SHP77 treated with DMSO at 0.1 percent for 48 hours (cell line): ENCODE measurements at places on chromosomes 5 and 9.

DNA sequence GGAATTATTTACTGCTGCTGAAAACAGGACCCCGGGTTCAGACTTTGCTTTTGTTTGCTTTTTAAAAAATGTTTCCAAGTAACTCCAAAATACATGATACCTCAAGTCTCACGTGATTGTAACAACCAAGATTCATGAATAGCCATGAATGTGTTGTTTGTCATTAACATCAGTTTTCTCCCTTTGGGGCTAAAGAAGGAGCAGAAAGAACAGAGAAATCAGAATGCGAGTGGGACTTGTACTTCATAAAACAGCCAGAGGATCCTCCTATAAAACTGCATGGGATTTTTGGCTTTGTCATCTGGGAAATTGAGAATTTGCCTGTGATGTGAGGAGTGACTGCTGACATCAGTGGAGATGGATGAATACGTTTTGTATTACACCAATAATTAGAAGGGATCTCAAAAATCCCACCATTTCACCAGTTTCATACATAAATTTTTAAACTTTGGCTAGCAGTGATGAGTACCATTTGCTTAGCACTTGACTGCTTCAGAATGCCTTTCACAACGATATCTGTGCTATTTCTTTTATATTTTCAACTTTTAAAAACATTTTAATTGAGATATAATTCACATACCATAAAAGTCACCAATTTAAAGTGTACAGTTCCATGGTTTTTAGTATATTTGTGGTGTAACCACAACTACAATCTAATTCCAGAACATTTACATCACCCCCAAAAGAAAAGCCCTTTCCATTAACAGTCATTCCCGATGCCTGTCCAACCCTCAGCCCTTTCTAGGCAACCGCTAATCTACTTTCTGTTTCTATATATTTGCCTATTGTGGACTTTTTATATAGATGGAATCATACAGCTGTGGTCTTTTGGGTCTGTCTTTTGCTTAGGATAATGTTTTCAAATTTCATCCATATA is 126.9 kb upstream of the ANKRD55 start:
- no peak for DNase-seq

DNA sequence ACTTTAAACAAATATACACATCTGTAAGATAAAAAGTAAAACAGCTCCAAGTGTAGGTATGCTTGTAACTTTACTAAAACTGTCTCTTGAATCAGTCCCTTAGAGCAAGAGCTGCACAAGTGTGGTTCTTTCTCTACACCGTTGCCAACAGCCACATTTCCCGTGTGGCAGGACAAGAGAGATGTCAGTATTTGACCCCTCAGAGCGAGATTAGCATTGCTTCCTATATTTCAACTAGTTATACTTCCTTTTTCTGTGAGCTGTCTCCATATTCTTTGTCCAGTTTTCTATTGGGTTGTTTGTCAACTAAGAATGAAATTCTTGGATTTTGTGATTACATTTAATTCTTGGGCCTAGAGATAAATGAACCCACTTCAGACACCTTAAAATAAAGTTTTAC is 8.0 kb downstream of the PLIN2 start:
- DNase-seq, result no peak

DNA sequence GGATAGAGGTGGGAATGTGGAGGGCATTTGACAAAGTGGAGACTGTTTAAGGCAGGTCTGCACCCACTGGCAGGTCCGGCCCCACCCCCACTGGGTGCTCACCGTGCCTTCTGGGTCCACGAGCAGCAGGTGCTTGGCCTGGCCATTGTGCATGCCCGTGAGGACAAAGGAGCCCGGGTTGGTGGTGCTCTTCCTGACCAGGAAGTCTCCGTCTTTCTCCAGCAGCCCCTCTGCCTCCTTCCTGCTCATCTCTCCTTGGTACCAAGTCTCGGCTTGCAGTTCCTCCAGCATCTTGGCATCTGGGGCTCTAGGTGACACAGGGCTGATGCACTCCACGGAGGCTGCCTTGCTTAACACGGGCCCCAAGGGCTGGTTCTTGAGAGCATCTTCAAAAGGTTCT is 46.6 kb downstream of the S1PR3 start:
- no peak for DNase-seq

- DNase-seq, result no peak
These were observed 32.9 kb downstream of the RALGPS1 start for GRCh38 chr9:126947529-126947928.

GRCh38 chr5:76269932-76270610 is 133.0 kb upstream of the IQGAP2 start:
- DNase-seq, result no peak

- no peak for DNase-seq
These were observed 50.8 kb downstream of the ERAP1 start for GRCh38 chr5:96756985-96757384.

DNA sequence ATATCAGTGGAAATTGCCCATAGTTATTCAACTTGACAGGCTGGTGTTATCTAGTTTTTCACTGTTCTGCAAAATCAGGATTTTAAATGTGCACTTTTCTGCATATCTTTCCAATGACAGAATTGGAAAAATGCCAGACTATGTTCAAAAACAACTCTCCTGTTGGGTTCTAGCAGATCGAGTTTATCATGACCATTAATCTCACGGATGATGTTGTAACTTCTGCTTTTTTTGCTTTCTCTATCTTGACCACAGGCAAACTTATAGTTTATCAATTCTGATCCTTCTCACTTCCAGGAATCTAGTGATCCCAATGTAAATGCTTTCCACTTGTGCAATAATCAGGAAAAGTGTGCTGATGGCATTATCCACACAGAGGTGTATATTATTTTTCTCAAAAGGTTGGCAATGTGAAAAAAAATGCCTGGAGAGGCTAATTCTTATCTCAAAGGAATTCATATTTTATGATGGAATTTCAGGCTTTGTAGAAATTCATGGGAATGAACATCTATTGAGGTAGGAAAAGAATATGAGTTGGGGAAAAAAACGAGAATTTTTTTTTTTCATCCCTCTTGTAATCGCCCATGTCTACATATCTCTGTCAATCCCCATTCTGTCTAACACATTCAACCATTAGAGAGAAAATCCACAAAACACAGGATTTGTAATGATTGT is 73.6 kb upstream of the DAB2 start:
- DNase-seq, result no peak

DNA sequence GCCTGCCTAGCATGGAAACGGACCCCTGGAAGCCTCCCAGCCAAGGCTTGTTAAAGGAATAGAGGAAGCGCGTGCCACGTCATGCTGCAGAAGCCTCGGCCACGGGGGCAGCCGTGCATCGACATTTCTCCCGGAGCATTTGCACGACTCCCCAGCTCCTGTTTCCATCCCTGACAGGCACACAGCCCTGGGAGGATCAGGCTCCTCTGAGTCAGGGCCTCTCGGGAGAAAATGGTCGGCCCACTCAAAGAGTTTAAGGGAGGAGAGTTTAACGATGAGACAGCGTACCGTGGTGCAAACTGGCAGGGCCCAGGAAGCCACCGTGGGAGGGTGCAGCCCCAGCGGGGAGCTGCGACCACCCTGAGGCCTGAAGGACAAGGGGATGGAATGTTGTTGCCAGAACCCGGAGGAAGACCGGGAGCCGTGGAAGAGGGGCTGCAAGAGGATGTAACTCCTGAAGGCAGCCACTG is 213.6 kb downstream of the PAX5 start:
- DNase-seq, result no peak

DNA sequence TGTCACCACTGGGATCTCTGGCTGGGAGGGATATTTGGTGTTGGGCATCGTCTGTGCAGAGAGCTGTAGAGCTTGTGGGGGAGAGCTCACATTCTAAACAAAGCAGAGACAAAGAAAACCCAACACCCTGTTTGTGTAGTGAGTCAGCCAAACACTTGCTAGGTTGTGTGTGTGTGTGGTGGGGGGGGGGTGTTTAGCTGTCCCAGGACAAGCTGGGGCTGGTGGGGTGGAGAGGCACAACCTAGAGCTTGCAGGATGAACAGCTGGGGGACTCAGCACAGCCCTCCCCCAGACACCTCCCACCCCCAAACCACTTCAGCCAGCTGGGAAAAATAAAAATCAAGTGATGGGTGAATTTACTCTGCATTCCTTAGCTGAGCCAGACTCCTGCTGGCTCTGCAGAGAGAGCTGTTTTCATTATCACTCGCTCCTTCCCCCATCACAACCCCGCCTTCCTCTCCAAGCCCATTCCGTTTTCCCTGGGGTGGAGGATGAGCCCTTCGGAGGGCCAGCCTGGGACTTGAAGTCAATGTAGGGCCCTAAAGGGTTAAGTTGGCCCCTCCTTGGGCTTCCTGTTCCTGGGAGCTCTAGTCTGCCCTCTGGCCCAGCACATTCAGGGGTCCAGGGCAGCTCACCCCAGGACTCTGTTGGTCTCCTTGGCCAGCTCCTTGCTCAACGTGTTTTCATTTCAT is 2.6 kb downstream of the OLFML2A start:
- DNase-seq, result no peak

- no peak for DNase-seq
These were observed 597.1 kb downstream of the ACTL7B start for GRCh38 chr9:108258640-108259039.
